RCC 7860 (cell line): ENCODE measurements at places on chromosomes 11 and 22.

DNA sequence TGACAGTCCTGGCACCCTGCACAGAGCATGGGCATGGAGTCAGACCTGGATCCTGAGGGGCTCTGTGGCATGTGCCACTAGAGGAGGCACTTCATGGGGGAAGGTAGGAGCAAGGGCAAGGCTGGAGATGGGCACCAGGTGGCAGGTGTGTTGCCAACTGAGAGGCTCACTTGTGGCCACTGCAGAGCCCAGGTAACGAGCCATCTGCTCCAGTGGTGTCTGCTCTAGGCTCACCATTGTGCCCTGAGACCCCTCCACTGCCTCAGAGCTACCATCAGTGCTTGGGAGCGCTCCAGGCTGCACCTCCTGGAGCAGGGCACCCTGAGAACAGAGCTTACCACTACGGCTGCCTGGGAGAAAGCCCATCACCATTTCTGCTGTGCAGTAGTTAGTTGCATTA lies 1.3 kb upstream of the ZDHHC8 start:
- DNase-seq, result no peak

DNA sequence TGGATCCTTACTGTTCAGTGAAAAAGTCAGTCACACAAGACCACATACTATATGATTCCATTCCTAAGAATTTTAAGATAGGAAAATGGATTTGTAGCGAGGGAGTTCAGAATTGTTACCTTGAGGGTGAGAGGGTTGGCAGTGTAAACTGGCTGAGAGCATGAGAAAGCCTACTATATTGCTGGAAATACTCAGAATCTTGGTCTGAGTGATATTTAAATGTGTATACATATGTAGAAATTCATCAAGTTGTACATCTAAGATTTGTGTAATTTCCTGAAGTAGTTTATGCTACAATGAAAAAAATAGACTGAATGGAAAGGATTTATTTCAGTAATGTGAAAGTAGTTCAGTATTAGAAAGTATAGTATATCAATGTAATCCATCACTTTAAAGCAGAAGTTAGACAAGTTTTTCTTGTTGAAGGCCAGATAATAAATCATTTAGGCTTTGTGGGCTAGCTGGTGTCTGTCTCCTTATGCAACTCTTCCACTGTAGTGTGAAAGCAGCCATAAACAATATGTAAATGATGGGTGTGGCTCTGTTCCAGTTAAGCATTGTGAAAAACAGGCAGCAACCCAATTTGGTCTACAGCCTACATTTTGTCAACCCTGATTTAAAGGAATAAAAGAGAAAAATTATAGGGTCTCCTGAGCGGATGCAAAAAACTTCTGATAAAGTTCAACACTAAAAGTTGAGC lies 127.2 kb upstream of the THY1 start:
- DNase-seq, result no peak

DNA sequence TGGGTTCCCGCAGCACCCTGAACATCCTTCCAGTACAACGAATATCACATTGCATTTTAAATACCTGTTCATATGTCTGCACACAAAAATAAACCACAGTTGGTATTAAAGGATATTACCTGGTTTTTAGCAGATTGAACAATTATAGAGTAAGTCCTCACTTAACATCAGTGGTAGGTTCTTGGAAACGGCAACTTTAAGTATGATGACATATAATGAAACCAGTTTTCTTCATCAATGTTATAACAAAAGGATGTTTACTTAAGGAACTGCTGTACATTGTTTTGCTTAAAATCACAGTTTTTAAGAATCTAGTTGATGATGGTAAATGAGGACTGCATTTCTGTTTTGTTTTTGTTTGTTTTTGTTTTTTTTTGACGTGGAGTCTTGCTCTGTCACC lies 28.0 kb downstream of the TRIM66 start:
- DNase-seq, result no peak

- DNase-seq, result no peak
Observed at GRCh38 chr11:86469491-86470388, 95.1 kb downstream of the CCDC81 start.

- no peak for DNase-seq
Observed at GRCh38 chr11:125382314-125382791, 113.7 kb downstream of the FEZ1 start.

GRCh38 chr11:128802358-128802981 lies 64.6 kb downstream of the KCNJ1 start:
- DNase-seq, result no peak

DNA sequence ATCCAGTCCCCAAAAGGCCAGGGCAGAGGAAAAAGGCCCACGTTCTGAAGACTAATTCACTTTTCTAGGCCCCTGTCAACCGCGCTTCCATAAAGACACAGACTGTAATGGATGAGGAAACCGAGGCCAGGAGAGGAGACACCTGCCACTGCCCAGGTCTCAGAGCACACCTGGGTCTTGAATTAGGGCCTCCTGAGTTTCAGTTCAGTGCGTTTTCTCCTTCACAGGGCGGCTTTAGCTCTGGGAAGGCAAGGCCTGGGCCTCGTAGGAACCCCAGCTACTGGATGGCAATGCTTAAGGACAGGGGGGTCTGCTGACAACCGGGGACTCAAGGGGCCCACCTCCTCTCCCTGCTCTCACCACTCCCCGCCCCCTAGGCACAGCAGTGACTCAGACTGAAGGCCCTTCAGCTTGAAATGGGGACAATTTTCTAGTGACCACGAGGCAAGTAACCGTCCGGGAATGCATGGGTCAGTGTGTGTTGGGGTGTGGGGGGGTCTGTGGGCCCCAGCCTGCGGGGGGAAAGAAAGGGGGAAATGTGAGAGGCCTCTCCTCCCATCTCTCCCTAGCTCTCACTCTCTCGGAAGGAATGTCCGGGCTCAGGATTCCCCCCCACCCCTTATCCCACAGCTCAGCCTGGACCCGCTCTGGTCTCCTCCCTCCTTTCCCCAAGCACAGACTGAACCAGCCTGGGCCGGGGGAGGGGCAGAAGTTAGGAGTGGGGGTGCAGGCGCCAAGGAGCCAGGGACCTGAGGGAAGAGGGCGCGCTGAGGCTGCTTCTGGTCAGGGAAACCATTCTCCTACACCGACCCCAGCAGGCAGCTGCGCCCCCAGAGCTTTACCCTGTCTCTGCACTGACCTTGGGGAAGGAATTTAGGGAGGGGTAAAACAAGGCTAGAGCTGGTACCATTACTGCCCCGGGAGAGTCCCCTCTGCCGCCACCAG lies 17.2 kb downstream of the CREB3L1 start:
- DNase-seq, result peak; percentile 92

DNA sequence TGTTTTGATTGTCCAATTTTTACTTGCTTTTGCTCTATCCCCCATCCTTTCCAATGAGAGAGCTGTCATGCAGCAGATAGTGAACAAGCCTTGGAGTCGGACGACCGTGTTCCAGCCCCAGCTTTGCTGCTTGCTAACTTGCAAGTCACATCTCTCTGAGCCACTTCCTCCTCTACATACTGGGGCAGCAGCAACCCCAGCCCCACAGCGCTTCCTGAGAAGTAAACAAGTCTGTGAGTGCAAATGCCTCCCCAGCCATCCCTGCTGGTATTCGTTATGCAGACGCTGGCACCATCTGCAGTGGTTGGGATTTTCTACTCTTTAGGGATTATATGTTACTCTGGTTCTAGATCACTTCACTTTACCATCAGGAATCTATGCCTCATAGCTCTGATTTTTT lies 35.0 kb downstream of the TPBGL start:
- no peak for DNase-seq
